Caki2 (cell line): ENCODE measurements at places on chromosomes 2 and 18. TPM values are rescaled to one million over a fixed set of nuclear protein-coding genes. Genes with fewer than 3 reads are reported as not detected.

MPP4 gene
- not detected in 2 replicates for total RNA-seq

GRCh38 chr2:196054631-196055030 is 14.0 kb downstream of the DNAH7 start:
- no peak for DNase-seq

DNA sequence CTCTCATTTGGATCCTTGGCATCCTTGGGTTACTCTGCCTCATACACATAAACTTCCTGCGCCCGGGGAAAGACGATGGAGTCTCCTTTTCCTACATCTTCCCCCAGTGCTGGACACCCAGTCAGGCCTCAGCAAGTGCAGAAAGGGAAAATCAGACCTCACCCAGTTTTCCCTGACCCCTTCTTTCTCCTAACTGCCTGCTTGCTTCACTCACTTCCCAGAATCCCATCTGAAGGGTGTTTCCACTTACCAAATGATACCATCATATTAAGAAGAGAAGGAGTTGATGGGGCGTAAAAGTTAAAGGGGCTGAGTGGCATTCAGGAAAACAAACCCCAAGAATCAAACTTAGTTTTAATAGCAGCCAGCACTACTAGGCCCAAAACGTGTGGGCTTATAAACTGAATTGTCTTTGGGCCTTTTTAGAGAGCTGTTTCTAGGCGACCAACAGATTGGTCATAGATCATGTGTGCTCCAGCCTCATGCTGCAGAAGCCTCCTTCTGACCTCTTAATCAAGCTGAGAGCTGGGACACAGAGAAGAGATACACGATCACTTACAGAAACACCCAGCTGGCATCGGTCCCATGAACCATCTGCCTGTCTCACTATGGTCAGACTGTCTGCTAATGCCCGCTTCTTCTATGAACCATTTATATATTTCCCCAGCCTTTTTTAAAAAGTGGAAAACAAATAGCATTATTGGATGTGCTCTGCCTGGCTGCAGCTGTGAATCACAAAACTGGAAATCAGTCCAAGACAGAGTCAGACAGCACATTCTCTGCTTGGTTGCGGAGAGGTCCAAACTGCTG is 165.7 kb upstream of the SLC14A2 start:
- DNase-seq: no peak

DNA sequence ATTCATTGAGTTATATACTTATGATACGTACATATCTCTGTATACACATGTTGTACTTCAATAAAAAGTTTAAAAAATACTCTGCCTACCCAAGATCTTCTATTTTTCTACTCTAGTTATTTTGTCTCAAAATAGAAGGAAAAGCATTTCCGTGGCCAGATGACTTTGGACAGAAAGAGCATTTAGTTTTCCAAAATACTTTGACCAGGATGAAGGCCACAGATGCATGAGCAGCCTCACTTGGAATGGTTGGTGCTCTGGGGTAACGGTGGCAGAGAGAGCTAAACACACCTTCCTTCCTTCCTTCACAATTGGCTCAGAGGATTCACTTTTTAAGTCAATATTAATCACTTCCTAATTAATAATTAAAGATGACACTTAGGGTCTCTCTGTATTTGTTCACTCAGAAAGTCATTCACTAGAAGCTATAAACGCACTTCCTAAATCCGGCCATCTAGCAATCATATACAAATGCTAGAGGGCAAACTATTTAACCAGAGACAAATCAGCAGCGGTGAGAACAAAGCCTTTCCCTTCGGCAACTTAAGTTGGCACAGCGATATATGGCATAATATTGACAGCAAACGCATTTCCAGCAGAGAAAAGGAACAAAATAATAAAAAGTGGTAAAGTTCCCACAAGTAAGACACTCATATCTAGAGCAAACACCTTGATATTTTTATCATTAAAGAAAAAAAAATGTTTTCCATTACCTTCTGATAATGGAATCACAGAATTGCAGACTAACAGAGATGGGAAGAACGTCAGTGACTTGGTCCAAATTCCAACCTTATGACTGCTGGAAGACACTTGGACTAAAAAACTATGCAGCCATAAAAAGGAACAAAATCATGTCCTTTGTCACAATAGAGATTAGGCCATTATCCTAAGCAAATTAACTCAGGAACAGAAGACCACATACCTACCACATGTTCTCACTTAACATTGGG is 55.9 kb upstream of the NARS1 start:
- DNase-seq: no peak

NEU4 gene
- 0.24 and 5.9 TPM in 2 replicates for total RNA-seq

DNA sequence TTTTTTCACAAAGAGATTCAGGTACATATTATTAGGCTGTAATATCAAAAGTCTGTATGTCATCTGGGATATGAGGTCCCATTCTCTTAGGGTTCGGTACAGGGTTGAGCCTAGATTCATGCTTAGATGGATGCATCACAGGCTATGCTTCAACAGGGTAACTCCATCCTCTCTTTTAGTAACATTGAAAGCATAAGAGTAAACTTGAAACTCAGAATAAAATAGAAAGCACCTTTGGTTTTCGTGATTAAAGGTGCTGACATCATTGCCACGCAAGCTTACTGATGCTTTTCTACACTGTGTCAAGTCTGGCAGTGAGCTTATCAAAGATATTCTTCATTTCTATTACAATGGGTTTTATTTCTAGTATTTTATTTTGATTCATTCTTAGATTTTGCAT is 419.1 kb upstream of the DSEL start:
- DNase-seq: no peak

DNA sequence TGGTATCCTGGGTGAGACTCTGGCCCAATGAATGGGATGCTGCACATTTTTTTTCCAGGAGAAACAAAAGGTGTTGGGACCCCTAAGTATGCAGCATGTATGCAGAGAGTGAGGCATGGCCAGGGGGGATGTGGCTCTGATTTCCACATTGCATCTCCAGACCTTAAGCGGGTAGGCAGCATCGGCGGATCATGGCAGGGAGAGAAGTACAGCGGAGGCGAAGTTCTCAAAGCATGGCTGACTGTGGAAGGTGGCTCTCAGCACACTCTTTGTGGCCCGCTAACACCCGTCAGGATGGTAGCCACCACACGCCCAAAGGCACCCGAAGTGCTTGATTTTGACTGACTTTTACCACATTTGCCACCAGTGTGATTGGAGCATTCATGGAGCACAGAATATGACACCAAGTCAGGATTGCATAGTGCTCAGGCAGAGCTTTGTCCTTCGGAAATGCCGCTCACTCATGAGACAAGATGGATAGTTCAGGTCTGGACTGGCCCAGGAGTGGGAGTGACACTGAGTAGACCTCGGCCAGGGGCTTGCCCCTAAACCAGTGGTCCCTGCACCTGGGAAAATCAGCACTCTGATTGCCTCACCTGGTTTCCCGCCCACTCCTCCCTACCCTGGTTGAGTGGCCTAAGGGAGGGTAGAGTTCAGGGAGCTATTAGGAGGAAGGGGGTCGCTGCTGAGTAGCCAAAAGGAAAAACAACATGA is 14.2 kb downstream of the INPP4A start:
- no peak for DNase-seq

DNA sequence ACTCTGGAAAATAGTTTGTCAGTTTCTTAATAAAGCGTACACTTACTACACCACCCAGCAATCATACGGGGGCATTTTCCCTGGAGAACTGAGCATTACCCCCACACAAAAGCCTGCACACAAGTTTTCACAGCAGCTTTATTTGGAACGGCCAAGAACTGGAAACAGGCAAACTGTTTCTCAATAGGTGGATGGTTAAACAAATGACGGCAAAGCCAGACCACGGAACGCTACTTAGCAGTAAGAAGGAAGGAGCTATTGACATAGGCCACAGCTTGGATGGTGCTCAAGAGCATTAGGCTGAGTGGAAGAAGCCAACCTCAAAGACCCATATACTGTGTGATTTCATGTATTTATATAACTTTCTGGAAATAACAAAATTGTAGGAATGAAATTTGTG is 9.0 kb downstream of the MALL start:
- peak; percentile 65 for DNase-seq

DAW1 gene
- 3.4 and 4.3 TPM in 2 replicates for total RNA-seq

BOLL gene
- total RNA-seq: not detected in 2 replicates

GRCh38 chr2:157726946-157727345 is 98.3 kb upstream of the ACVR1C start:
- DNase-seq: no peak
